NCI-H1417 treated with DMSO at 0.1 percent for 48 hours (cell line): ENCODE measurements at places on chromosomes 13 and 19.

DNA sequence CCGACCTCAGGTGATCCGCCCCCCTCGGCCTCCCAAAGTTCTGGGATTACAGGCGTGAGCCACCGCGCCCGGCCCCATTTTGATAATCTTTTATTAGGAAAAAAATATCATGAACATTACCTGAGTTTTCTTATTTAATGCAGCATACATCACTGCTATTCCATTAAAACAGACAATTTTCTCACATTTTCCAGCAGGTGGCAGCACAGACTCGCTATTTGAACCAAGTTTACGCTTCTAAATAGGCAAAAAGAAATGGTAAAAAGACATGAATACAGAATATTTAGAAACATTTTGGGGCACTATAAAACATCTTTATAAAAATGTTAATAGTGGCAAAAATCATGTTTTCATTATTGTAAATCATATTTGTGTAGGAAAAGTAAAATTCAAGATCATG is 903.1 kb downstream of the SLITRK6 start:
- DNase-seq, result peak; percentile 20

- DNase-seq, result no peak
Measured at GRCh38 chr13:48319531-48320398, 16.2 kb downstream of the RB1 start.

- no peak for DNase-seq
Measured at GRCh38 chr19:15838351-15838750, 22.9 kb upstream of the OR10H1 start.

DNA sequence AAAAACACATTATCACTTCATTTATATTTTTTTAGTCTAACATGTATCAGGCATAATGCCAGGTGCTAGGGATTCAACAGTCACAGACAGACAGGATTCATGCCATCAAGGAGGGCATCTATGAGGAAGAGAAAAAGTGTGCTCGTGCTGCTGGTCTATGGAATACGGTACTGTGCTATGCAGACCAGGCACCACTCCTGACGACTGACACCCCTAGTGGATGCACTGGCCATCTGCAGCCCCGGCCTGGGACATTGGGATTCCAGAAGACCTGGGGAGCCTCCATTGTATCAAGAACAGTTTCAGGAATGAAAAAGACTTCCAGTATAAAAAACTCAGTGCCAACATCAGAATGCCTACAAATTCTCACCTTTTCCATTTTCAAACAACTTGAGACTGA is 94.0 kb downstream of the KLF12 start:
- DNase-seq, result no peak

- no peak for DNase-seq
Measured at GRCh38 chr13:21661097-21661909, 9.6 kb upstream of the FGF9 start.

DNA sequence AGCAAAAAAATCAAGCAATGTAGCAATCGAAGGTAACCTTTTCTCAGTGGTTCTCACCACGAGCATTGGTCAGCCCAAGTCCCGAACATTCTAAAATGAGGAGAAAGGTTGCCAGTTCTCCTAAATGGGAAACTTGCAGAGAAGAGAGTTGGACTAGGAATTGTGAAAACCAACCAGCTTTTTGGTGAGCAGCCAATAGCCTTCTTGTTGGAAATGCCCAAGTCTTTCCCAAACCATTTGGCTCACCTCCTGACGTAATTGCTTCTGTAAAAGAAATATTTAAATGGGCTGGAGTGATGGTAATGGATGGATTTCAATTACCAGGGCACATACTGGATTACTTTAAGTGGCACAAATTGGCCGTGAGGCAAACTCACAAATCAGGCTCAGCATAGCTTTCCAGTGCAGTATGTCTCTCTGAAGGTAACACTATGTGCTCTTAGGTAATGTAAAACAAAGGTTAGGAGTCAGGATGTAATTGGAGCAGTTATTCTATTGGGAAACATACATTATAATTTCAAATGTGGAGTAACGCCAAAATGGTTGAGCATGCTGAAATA is 423.2 kb downstream of the KLF5 start:
- no peak for DNase-seq

GRCh38 chr13:110229905-110230563 is 76.9 kb downstream of the COL4A1 start:
- no peak for DNase-seq

DNA sequence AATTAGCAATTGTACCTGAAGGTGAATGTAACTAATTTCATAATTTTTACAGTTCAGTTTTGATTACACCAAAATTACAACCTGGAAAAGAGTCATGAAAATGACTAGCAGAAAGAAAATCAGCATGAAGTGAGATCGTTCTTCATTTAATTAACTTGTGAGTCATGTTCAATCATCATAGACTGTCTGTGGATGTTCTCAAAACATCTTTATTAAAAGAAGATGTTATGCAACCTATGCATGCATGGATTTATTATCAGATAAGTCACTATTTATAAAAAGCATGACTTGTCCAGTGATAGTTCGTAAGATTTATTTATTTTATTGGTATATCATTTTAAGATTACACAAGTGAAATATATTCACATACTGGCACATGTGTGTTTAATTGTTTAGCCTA is 245.9 kb downstream of the ITGBL1 start:
- DNase-seq, result no peak

GRCh38 chr13:112998521-112999280 is 29.7 kb downstream of the MCF2L start:
- DNase-seq, result no peak

DNA sequence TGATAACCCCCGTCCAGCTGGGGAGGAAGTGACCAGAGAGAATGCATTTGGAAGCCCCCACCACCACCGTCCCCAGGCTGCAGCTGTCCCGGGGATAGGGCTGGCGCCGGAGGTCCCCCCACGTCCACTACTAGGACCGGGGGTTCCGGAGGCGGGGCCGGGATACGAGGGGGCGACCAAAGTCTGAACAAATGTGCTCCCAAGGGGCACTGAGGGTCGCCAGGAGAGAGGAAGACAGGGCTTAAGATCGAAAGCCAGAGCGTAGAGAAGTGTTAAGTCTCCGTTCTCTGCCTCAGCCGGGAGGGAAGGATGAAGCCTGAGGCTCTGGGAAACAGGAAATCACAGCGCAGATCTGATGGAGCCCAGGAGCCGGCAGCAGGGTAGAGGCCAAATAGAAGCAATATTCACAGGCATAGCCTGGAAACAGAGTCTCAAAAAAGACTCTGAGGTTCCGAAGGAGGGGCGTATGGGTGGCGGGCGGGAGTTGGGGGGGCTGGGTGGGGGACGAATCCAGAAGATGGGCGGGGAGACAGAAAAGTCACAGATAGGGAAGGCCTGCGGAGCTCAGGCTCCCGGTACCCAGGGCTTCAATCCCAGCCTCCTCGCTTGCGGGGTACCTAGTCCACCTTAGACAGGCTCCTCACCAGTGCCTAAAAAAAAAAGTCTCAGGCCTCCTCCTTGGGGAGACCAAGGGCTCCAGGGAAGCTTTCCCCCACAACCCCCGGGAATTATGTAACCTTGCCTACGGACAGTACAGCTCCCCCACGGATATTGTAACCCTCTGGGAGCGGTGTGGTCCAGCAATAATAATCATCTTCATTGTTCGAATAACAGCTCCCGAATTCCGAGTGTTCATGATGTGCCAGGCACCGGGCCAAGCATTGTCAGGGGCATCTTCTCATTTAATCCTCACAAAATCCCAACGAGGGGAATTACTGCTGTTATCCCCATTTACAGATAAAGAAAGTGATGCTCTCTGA is 1.1 kb upstream of the ERF start:
- no peak for DNase-seq

DNA sequence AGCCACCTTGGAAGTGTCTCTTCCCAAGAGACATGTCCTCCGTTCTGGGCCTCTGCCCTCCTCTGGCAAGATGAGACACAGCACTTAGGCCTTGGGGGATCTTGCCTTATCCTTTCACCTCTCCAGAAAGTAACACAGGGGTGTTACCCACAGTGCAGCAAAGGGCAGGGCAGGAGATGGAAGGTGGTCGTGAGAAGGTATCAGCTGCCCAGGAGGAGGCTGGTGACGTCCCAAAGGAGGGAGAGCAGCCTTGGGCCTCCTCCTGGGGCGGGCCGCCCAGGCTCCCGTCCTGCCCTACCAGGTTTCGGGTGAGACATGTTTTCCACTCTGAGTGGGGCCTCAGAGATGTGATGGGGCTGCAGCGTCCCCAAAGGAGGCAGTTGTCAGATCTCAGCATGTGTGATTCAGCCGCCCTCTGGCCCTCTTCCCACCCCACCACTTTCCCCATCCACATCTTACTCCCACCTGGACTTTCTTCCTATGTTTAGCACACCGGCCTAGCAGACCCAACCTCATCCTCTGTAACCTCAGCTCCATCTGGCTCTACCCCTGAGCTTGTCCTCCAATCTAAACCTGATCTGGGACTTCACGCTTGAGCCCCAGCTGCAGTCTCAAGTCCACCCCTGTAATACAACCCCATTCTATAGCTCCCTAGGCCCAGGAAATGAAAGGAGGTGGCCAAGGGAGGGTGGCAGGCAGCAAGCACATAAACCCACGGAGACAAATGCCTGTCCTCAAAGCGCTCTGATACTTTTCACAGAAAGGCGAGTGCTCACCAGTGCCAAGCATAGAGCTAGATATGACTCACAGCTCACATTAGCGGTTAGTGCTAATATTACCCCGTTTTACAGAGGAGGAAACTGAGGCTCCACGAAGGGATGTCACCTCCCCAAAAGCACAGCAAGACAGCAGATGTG is 9.3 kb downstream of the POU2F2 start:
- DNase-seq, result no peak

GRCh38 chr13:40109351-40109844 is 453.9 kb downstream of the COG6 start:
- DNase-seq, result no peak

DNA sequence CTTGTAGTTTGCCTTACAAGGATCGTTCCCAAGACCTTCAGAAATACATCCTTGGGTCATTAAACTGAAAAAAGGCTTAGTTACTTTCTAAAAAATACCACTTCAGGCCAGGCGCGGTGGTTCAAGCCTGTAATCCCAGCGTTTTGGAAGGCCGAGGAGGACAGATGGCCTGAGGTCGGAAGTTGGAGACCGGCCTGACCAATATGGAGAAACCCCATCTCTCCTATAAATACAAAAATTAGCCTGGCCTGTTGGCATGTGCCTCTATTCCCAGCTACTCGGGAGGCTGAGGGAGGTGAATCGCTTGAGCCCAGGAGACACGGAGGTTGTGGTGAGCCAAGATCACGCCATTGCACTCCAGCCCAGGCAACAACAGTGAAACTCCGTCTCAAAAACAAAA is 2.2 kb upstream of the ZNF28 start:
- DNase-seq, result no peak
